ENCODE measurements at places on chromosomes 2 and 18.

- no peak for DNase-seq
These were observed 713.4 kb upstream of the VRK2 start for GRCh38 chr2:57333221-57333620.

- no peak for DNase-seq
These were observed 135.1 kb upstream of the LTBP1 start for GRCh38 chr2:32811696-32812095.

- no peak for DNase-seq
These were observed 3.1 kb downstream of the PKDCC start for GRCh38 chr2:42050703-42051542.

GRCh38 chr2:166082736-166083135 is 45.1 kb downstream of the SCN1A start:
- DNase-seq, result no peak

DNA sequence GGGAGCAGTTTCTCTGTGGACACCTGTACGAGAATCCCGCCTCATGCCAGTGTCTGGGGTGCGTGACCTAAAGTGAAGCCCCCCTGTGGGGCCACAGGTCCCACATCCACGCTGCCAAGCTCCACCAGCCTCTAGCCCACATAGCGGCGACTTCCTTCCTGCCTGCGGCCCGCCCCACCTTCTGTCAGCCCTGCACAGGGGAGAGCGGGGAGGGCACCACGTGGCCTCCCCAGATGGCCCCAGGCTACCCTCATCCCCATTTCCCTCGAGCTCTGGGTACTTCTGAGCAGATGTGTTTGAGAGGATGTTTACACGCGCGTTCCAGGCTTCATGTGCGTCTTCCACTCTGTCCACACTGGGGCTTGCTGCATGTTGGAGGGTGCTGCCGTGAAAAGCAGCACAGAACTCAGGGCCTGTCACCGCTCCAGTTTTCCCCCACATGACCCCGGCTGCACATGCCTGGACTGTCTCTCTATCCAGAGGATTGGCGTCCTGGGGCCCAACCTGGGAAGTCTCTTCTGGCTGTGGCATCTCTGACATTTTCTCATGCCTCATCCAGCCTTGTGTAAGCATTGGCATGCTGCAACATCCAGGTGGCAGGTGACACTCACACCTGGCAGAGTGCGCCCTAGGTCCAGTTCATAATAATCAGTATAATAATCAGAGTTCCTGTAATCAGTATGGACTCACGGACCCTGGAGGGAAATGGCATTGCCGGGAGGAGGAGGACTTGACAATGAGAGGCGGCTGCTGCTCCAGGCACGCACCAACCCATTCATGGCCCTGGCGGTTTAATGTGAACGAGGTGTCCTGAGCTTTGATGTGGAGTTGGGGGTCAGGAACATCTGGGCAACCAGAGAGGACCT is 146.3 kb upstream of the TWIST2 start:
- DNase-seq, result no peak

DNA sequence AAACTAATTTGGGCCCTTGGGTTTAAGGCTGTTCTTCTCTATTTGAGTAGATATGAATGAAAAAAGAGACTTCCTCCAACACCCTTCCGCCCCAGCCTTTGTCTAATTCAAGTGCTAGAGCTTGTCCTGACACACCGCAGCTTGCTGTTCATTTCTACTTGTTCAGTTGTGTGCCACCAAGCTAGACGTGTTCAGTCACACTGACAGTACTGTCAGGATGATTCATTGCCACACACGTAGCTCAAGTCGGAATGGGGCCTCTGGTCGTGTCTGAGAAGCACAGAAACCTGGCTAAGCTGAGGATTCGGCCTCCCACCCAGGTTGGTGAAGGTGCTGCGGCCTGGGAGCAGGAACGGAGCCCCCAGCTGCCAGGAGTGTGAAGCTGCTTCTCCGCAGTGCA is 45.6 kb upstream of the INHBB start:
- DNase-seq, result no peak

DNA sequence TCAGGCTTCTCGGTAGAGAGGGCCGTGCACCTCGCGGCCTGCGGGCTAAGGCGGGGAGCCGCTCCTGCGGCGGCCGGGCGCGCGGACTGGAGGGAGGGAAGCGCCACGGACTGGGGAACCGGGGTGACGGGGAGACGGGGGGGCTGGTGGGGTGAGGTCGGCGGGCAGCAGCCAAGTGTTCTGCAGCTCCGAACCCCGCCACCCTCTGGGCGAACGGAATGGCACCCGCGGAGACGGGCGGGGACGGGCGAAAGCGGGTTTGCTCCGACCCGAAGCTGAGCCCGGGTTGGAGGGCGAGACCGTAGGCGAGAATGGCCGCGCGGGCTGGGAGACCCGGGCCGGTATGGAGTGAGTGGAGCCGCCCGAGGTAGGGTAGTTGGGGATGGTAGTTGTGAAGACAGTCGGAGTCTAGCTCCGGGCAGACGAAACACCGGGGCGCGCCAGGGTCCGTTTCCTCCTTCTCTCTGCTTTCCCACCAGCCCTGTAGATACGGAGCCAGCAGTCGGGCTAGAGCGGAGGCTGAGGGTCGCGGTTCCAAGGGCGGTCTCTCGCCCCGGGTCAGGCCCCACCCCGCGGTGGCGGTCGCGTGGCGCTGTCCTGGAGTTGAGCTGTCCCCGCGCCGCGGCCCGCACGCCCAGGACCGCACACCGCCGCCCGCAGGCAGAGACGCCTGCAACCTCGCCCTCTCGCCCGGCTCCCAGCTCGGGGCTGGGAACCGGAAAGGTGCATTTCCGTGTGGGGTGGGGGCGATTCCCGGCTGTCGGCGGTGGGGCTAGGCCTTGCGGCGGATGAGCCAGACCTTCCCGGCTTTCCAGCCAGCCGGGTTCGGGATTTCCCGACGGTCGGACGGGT is 160.3 kb upstream of the SIX2 start:
- no peak for DNase-seq

DNA sequence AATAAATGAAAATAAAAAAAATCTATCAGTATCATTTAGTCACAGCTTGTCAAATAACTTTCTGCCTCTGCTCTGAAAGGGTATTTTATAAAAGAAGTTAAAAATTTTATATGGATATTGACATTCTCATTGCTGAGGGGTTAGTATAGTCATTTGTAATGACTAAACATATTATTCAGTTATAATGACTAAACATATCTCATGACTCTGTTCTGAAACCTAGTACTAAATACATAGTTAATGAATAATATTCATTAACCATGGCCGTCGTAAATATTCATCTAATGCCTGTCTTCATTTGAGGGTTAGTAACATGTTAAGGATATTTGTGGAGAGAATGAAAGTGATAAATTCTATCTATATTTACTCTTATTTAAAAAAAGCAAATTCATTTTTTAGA is 69.1 kb upstream of the MAP4K3 start:
- no peak for DNase-seq

DNA sequence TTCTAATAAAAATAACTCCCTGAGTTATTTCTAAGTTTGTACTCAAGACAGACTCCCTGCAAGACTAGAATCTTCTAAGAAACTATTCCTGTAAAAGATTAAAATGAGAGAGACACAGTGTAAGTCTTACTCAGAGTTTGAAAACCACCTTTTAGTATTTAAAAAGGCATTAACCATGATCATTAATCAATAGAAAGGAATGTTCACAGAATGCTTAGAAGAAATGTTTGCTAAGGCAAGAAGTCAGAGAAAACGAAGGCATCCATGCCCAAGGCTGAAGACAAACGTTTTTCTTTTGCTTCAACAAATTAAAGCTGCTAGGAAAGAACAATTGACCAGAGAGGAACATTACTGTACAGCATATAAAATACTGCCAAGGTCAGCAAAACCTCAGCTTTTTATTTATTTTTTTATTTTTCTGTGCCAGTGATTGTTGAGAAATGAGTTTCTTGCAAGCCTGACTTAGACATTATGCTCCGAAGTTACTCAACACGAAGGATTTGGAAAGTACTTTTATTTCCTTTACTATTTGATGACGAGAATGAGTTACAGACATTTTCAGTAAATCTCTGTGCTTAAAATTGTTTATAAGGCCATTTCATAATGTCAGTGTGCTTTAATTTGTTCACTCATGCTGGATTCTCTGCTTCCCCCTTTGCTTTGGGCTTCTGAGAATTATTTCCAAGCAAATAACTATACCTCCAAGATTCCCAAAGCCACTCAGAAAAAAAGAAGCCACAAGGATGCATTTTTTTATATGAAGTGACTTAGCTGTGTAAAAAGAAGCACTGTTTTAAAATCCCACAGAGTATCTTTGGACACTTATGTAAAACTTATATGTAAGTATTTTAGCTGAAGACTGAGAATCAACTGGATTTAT is 20.5 kb downstream of the RND3 start:
- DNase-seq, result no peak

DNA sequence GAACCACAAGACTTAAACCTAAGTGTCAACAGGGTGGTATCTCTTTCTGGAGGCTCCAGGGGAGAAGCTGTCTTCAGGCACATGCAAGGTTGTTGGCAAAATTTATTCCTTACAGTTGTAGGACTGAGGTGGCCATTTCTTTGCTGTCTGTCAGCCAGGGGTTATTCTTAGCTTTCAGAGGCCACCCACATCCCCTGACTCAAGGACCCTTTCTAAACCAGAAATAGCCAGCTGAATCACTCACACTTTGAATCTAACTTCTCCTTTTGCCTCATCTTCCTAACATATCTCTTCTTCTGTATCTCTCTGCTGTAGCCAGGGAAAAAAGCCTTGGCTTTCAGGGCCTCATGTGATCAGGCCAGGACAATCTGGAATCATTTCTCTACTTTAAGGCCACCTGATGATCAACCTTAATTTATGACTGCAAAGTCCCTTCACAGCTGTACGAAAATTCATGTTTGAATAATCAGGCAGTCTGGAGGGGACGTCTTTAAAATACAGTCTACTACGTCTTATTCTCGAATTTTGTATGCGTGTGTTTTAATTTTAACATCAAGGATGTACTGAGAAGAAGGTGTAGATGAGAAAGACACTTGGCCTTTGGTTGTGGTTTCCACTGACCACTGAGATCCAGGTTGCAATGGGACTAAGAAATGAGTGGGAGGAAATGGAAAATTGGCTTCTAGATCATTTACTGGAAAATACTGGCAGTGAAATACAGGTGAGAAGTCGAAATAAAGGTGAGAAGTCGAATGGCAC is 90.4 kb downstream of the DOCK10 start:
- no peak for DNase-seq

GRCh38 chr2:237309416-237309815 is 104.5 kb downstream of the COL6A3 start:
- no peak for DNase-seq

GRCh38 chr2:146934921-146935320 is 909.9 kb upstream of the ACVR2A start:
- no peak for DNase-seq

DNA sequence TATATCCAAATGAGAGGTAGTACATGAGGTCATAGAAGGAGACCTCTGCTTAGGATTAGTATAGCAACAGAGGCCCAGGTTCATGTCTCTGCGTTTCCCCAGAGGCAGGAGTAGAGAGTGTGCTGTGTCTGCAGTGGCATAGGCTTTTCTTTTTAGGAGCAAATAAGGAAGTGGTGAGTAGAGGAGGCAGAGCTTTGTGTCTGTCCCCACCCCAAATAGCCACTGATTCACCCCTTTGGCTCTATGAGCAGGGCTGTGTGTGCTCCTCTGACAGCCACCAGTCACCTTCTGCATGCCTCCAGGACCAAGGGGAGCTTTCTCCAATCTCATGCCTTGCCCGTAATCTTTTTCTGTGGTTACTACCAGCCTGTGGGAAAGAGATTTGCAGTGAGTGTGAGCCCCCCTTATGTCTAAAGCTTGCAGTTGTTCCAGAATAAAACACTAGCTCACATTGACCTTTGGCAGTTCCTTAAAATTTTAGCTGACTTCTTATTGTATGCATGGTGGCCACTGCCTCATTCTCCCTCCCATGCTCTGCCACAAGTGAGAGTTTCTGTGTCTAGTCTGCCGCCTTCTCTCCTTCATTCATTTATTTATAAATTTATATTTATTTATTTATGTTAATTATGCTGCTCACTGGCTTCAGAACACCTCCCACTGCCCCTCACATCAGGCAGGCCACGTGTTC is 23.5 kb upstream of the ELAC1 start:
- DNase-seq, result no peak

GRCh38 chr2:241821460-241822263 is 12.7 kb downstream of the NEU4 start:
- no peak for DNase-seq

GRCh38 chr2:46569061-46569560 is 89.7 kb downstream of the TMEM247 start:
- no peak for DNase-seq

DNA sequence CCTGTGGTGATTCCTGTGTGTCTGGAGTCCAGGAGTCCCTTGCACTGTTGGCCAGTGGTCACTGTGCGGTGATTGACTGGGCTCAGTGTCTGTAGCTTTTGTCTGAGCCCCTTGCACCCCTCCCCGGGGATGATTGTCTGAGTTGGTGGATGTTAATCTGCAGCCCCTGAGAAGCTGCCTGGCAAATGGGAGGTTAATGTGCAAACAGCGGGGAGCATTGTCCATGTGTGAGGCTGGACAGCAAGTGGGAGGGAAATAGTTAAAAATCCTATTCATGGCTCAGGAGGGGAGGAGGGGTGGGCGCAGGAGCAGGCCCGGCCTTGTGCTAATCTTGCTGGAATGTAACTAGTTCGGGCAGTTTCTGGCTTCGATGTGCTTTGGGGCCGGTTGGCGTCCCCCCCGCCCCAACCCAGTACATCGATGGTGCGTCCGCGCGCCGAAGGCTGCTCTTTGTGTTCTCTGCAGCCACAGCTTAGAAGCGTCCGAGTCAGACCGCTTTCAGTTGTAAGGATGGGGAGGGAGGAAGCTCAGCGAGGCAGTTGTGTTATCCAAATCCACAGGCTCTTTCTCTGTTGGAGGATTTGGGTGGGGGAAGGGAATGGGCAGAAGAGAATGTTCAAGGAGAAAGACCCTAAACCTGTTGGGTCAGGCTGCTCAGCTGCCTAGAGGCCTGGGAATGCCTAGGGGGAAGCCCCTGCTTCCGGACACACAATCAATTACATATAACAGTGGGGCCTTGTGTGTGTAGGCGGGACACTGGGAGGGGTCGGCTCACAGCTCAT is 71.8 kb downstream of the TGOLN2 start:
- DNase-seq, result no peak

DNA sequence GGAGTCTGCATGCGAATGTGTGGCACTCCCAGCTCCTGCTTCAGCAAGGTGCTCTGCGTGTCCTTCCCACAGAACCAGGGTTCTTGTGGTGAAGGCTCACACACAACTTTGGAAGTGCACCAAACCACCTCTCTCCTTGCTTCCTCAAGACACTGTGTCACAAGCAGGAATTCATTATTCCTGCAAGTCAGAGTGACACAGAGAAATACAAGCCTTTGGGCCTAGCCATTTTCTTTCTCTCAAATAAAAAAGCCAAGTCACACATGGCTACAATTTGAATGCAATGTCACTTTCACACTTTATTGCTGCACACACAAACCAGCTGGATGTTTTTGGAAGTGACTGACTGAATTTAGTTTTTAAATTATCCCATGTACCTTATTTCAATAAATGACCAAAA is 30.1 kb upstream of the THOC1 start:
- no peak for DNase-seq

DNA sequence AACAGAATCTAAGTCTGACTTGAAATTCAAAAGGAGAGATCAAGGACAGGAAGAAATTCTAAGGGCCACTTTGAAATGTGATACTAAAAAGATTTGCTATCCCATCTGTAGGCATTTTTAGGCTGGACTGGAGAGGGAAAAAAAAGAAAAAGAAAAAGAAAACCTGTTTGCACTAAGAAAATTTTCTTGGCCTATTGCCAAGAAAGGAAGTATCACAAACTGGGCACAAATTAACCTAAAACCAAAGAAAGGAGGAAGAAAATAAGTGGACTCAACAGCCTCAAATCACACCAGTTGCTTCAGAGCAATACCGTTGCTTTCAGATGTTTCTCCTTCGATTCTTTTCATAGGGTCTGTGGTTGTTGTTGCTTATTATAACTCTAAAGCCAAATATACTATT is 287.9 kb upstream of the VRK2 start:
- no peak for DNase-seq
